ENCODE measurements at places on chromosomes 13 and 19.

GRCh38 chr19:1408300-1409203 lies 1.2 kb downstream of the DAZAP1 start:
- DNase-seq = no peak

DNA sequence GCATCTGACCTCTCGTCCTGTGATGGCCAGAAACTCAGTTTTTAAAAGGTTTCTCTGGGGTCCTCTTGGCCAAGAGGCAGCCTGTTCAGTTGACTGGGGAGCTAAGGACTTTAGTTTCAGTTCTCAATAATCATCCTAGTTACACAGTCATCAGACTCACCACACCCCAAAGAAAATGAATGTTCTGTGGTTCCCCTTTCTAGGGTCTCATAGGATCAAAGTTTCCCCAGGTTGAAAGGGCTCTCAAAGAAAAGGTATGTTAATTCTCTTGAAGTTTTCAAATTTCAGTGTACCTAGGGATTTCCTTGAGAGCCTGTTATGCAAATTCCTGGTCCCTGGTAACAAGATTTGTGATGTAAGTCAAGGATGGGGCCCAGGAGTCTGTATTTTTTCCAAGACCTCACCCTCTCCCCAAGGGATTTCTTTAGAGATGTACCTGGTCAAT lies 94.9 kb downstream of the FAM216B start:
- DNase-seq = no peak

GRCh38 chr13:63287926-63288325 lies 1872.3 kb upstream of the PCDH20 start:
- no peak for DNase-seq

GRCh38 chr13:26071691-26072090 lies 19.9 kb upstream of the SHISA2 start:
- no peak for DNase-seq

- DNase-seq = no peak
These were observed 37.5 kb upstream of the VSTM2B start for GRCh38 chr19:29488316-29488715.

DNA sequence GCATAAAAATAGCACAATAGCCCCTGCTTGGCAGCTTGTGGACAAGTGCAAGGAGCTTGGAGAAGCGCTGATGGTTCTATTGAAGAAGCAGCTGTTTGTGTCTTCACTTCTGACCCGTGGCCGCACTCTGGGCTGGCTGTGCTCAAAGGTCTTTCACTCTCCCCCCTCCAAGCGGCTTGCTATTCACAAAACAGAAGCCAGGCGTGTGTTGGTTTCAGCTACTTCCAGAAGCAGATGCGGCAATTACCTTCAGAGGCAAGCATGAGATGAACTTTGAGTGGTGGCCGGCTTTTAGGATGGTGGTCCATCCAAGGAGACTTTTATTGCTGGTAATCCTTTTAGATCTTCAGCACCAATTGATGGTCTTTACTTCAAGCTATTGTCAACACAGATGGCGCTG lies 188.5 kb upstream of the ARGLU1 start:
- DNase-seq = no peak

- DNase-seq = no peak
These were observed 6.8 kb upstream of the ZNF561 start for GRCh38 chr19:9627856-9628255.

- no peak for DNase-seq
These were observed 505.6 kb downstream of the GPC5 start for GRCh38 chr13:91904005-91904404.

GRCh38 chr13:74336546-74336945 lies 202.3 kb upstream of the KLF12 start:
- DNase-seq = no peak

GRCh38 chr13:27120811-27121210 lies 50.8 kb downstream of the USP12 start:
- DNase-seq = no peak

DNA sequence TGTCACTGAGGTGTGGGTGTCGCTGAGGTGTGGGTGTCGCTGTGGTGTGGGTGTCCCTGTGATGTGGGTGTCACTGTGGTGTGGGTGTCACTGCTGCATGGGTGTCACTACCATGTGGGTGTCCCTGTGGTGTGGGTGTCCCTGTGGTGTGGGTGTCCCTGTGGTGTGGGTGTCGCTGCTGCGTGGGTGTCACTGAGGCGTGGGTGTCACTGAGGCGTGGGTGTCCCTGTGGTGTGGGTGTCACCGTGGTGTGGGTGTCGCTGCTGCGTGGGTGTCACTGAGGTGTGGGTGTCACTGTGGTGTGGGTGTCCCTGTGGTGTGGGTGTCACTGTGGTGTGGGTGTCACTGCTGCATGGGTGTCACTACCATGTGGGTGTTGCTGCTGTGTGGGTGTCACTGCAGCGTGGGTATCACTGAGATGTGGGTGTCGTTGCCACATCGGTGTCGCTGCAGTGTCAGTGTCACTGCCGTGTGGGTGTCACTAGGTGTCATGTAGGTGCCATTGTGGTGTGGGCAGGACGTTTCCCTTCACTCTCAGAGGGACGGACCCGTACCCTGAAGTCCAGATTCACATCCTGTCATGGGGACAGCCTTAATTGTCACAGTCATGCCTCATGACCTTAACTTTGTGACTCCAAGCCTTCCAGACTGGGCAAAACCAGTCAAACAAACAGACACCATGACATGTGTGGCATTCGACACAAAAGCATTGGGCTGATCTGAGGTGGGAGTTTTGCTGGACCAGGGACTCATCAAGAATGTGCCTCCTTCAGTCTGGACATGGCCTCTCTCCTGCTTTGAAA lies 12.7 kb upstream of the GAS6 start:
- DNase-seq = no peak

GRCh38 chr19:14770136-14770535 lies 8.2 kb downstream of the ADGRE2 start:
- no peak for DNase-seq

GRCh38 chr19:10812902-10813404 lies 23.1 kb downstream of the TMED1 start:
- no peak for DNase-seq

DNA sequence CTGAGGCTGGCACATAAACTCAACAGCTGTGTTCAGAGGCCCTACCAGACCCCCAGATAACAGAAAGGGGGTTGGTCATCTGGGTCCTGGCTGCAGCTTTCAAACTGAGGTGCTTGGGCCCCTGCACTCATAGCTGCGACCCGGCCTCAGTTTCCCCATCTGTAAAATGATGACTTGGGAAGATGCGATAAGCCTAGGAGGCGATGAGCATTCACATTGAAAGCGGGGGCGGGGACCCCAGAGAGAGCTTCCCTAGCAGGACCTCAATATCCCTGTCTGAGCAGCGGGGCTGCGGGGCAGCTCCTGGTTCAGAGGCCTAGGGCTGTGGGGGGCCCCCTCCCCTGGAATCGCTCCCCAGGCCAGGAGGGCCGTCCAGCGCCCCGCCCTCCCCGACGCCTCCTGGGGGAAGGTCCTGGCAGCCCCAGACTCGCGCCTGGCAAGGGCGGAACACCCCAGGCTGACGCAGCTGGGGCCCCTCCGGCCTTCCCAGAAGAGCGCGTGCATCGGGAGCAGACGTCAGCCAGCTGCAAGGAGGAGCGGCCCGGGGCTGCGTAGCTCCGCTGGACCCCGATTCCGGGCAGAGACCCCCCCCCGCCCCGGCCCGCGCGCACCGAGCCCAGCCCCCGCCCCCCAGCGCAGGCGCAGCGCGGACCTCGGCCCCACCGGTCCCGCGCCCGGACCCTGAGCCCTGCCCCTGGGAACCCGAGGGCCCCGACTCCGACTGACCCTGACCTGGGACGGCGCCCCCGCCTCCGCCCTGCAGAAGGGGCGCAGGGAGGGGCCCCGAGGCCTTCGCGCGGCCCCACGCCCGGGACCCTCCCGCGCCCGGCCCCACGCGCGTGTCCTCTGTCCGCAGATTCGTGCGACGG lies 3.5 kb downstream of the FSTL3 start:
- no peak for DNase-seq

GRCh38 chr19:47994209-47994802 lies at the start of gene ELSPBP1:
TSS of gene ELSPBP1 (plus strand) at chr19:47994632. CDS start at chr19:48008668, 14,036 bp downstream.
- DNase-seq = no peak

GRCh38 chr19:12872941-12873890 lies 8.0 kb downstream of the DNASE2 start:
- DNase-seq = no peak

- no peak for DNase-seq
These were observed 143.6 kb upstream of the SERP2 start for GRCh38 chr13:44230071-44230470.

- DNase-seq = no peak
These were observed 140.9 kb downstream of the ZNF536 start for GRCh38 chr19:30513082-30513411.

- DNase-seq = no peak
These were observed 226.6 kb upstream of the MAB21L1 start for GRCh38 chr13:35703061-35703460.

GRCh38 chr13:101434486-101434885 lies 18.0 kb upstream of the ITGBL1 start:
- DNase-seq = no peak

- no peak for DNase-seq
These were observed 45.5 kb downstream of the SAE1 start for GRCh38 chr19:47176071-47176626.

DNA sequence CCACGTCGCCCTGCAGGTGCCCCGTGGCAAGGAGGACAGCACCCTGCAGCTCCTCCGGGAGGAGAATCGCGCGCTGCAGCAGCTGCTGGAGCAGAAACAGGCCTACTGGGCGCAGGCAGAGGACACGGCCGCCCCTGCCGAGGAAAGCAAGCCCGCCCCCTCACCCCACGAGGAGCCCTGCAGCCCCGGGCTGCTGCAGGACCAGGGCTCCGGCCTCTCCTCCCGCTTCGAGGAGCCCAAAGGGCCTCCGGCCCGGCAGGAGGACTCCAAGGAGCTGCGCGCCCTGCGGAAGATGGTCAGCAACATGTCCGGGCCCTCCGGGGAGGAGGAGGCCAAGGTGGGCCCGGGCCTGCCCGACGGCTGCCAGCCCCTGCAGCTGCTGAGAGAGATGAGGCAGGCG lies 11.6 kb downstream of the CBY2 start:
- DNase-seq = no peak

GRCh38 chr13:28671126-28671792 lies 12.3 kb downstream of the POMP start:
- no peak for DNase-seq

DNA sequence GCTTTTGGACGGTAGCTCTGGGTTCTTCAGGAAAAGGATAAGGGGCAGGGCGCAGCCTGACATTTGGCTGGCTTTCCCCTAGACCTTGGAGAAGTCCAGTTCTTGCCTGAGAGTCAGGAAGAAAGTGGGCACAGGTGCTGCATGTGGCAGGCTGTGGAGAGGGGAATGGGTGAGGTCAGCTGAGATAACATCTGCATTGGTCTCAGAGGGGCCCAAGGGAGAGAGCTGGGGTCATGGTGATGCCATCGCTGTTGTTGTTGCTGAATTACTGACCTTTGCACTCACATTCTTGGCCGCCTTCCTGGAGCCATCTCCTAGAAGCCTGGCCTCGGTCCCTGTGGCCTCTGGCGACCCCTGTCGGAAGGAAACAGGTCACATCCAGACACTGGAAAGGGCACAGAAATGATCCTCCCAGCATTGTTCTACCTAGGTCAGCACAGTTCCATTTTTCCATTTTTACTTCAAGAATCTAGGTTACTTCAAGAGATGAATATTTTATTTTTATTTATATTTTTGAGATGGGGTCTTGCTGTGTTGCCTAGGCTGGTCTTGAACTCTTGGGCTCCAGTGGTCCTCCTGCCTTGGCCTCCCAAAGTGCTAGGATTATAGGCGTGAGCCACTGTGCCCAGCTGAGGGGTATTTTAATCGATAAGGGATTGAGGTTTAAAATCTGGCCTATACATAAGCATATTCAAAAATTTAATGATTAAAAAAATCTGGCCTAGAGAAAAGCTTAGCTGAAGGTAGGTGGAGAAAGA lies 6.5 kb upstream of the LIPE start:
- peak; percentile 36 for DNase-seq

DNA sequence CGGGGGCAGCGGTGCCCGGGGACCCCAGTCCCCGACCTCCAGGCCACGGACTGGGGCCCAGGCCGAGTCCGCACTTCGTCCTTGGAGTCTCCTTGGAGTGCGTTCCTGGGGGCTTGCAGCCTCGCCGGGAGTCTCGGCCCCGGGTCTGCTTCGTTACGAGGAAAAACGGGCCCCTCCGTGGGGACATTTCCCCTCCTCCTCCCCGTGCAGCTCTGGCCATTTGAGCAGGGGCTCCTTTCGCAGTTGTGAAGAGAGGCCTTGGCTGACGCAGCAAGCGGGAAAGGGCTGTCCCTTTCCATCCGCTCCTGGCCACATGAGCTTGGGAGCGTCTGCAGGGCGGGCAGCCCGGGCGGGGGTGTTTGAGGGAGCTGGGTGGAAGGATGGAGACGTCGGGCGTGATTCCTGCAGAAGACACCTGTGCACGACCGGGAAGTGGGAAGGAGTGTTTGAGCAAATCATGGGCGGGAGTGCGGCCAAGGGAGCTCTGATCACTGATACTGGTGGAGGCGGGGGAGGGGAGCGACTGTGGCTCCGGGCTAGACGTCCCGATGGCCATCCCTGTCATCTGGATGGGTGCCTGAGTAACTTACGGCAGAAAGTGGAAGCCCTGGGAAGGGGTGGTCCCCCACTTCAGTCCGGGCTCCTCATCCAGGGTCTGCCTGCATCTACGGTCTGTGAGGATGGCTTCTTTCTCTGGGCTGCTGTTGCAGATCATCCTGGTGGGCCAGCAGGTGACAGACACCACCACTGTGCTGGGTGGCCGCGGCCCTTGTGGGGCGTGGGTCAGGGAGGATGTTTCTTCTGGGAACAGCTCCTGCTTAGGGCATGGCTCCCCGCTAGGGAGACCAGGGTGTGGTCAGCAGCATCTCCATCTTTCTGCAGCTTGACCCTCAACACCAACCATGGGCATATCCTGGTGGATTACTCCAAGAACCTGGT lies 736 bp downstream of the GPI start:
- no peak for DNase-seq
